ENCODE measurements at places on chromosomes 6 and 20.

DNA sequence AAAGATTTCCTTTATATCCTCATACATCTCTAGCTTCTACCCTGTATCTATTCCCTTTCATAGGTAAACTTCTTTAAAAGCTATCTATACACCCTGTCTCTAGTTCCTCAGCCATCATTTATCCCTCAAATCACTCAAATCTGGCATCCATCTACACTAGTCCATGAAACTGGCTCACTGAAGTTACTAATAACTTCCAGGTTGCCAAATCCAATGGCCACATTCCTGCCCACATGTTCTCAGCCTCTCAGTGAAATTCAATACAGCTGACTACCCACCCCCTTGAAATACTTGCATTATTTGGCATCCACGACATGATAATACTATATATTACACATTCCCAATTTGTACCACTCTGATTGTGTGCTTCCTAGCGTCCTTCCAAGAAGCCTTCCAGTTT lies 8.7 kb downstream of the REPS1 start:
- no peak for DNase-seq

GRCh38 chr6:11021003-11021402 lies 23.1 kb downstream of the ELOVL2 start:
- no peak for DNase-seq

GRCh38 chr20:31641391-31641790 lies 3.7 kb downstream of the COX4I2 start:
- no peak for DNase-seq

DNA sequence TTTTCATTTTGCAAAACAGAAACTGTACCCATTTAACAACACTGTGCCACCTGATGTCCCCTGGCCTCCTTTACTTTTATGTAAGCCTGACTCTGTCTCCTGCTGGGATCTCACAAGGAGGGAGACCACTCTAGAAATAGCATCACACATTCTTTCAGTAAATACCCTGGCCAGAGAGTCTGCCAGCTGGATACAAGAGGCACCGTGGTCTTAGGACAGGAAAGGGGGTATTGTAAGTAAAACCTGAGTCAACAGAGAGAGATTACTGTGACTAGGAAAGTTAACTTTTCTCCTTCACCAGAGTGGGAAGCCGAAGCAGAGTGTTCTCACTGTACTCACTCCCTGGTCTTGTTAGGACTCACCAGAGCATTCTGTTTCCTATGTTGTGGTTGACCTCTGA lies 27.8 kb downstream of the CMTR1 start:
- DNase-seq, result no peak

GRCh38 chr20:8421981-8422380 lies 289.9 kb downstream of the PLCB1 start:
- no peak for DNase-seq

DNA sequence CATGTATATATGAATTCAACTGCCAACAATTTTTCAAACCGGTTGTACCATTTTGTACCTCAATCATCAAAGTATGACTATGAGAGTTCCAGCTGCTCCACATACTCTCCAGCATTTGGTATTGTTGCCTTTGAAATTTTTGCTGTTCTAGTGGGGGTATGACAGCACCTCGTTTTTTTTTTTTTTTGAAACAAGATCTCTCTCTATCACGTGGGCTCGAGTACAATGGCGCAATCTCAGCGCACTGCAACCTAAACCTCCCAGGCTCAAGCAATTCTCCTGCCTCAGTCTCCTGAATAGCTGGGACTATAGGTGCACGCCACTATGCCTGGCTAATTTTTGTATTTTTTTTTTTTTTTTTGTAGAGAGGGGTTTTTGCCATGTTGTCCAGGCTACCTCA lies 144.7 kb upstream of the JARID2 start:
- DNase-seq, result no peak

DNA sequence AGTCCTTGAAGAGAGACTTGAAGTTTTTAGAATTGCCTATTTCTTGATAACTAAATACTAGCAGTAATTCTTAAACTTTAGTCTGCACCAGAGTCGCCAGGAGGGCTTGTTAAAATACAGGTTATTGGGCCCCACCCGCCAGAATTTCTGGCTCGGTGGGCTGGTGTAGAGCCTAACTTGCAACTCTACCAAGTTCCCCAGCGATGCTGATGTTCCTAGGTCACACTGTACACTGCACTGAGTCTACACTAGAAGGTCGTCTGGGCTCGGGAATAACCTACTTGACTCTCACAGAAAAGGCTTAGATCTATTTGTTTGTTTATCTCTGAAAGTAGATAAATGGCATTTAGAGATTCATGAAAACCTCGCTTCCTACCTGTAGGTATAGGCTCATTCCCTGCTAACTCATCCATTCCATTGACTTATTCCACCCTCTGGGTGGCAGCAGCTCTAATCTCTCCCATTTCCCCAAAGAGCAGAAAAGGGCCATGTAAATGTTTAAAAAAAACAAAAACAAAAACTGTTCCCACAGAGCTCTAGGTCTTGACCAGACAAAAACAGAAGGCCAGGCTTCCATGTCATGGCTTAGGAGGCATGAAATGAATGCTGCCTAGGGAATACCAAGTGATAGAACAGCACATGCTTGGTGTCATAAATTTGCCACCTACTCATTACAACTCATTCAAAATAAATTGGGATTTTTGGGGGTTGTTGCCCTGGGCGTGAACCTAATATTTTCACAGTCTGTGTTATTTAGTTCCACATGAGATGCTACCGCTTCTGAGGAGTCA lies 292.1 kb downstream of the ADGB start:
- DNase-seq, result no peak

DNA sequence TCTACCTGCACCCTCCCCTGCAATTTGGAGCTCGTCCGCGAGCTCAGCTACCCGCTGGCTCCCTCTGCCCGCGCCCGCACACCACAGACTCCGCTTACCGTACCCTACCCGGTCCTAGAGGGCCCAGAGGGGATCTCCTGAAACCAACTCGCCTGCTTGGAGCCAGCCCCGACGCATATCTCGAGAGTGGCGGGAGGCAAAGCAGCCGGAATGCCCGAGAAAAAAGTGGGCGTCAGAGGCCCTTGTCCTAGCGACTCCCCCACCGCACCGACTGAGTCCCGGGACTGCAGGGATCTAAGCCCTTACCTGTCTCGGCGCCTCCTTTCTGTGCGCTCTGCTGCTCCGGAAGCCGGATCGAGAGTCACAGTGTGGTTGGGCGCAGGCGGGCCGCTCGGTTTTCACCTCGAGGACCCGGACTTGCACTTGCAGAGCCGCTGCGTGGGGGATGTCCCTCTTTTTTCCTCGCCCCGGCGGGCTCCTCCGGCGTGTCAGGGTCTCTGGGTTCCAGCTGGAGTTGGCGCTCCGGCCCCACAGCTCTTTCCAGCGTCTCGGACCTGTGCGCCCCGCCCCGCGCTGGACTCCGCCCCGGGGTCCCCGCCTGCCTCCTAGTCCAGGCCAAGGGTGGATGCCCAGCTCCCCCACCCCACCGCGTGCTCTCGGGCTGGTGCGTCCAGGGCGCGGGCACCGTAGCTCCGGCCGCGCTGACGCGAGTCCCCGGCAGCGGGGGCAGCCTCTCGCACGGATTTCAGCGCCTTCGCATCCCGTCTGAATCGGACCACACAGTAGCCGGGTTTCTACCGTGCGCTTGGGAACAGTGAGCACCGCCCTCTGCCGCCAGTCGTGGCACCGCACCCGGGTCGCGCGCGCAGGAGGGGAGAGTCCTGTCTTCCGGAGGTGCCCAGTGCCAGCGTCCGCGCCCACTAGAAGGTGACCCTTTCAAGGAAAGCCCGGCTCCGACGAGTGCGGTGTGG lies at the start of gene PROKR2:
Gene PROKR2 (minus strand): TSS at position 767 of the 971 bp plus-strand sequence. CDS start 2,585 bp downstream, outside the sequence.
- no peak for DNase-seq

- no peak for DNase-seq
Measured at GRCh38 chr20:39835130-39835842, 853.8 kb downstream of the MAFB start.

- DNase-seq, result no peak
Measured at GRCh38 chr6:159062976-159063375, 18.2 kb upstream of the TAGAP start.

- no peak for DNase-seq
Measured at GRCh38 chr6:19070520-19070919, 683.4 kb downstream of the RNF144B start.

DNA sequence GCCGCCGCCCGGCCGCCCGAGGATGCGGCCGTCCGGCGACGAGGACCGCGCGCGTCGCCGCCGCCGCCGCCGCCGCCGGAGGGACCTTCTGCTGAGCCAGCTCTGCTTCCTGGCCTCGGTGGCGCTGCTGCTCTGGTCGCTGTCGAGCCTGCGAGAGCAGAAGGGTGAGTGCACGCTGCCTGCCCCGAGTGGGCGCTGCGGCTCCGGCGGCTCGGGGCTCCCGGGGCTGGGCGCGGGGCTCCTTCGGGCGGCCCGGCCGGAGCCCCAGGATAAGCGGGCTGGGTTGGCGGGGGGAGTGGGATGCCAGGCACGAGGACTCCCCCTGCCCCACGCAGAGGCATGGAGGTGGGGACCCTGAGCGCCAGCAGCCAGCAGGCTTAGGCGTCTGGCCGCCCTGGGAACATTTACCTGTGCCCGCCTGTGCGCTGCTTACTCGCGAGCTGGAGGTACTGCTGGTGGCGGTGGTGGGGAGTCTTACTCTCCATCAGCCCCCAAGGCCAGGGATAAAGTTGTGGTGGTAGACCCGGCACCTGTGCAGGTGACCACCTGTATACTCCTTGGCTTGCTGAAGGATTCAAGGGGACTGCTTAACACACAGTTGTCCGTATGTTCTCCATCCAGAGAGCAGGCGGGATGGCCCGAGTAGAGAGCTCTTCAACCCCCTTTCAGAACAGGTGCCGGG lies 520 bp downstream of the SLC24A3 start:
- DNase-seq, result peak; percentile 12

- no peak for DNase-seq
Measured at GRCh38 chr20:21125072-21125848, 622 bp upstream of the KIZ start.

DNA sequence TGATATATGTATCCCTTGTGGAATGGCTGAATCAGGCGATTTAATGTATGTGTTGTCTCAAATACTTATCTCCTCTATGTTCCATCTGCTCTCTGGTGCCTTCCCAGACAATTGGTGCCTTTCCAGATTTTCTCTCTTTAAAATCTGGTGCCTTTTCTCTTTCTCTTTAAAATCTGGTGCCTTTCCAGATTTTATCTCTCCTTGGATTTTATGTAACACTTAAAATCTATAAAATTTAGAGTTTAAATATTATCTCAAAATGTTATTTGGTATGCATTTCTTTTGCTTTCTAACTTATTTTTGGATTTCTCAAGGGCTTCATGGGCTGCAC lies 116.3 kb downstream of the KIF13A start:
- no peak for DNase-seq

DNA sequence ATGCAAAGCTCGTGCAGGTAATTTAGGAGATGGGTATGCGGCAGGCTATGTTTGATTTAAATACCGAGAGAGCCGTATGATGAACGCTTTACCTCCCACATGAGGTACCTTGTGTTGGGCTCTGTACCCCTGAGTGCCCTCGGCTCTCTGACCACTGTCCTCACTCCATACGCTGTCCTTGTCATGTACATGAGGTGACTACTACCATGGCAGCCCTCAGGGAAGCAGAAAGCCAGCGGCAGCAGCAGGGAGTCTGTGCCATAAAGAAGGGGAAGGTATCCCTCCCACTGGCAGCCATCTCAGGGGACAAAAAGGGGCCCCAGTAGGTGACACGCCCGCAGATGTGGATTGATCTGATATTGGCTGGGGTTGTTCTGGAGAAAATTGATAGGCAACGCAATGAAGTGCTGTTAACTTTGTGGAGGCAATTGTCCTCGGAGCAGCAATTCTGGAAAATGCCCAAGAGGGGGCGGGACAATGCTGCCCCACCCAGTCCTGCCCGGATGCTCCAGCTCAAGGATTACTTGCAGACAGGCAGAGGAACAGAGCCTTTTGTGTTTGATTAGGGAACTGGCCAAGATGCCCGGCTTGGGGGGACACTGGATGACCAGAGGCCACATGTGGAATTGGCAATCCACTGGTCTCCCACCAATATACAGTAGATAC lies 38.0 kb upstream of the HSF2 start:
- DNase-seq, result no peak

DNA sequence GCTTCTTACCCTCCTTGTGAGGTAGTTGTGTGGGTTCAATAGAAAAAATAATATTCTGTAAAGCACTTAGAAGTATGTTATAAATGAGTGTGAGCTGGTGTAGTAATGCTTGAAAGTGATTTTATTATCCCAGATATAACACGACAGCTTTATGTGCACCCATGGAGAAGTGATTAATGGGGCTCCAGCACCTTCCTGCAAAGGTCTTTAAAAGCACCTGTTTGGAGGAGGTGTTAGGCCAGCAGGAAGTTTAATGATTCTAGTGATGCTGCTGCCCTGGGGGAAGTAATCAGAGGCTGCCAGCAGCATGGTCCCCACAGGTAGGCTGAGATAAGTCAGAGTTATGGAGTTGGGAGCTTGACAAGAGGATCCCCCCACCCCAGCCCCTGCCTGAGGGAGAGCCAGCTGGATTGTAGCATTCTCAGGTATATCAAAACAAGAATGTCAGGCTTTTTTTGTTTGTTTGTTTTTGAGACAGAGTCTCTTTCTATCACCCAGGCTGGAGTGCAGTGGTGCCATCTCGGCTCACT lies 166.3 kb downstream of the PHACTR1 start:
- no peak for DNase-seq

DNA sequence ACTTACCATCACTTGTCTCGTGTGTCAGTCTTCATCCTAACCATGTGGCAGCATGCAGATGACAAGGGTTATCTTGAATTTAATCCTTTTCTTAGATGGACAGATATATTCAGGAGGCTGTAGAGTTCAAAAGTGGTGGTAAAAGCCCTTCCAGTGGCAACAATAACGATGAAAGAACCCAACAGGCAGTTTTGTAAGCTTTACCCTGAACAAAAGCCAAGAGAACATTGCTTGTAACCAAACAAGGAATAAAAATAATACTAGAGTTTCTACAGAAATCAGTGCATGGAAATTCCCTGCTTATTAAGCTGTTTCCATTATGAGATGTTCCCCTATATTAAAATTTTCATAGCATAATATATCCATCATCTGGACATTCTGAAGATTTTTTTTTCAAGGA lies 69.7 kb downstream of the PDE7B start:
- no peak for DNase-seq

- DNase-seq, result peak; percentile 87
Measured at GRCh38 chr6:31795616-31796298, at the start of gene VARS1. VARS1 (minus strand) TSS chr6:31795752; CDS start chr6:31795217, 535 bp downstream.
